Body of pancreas (tissue), 4 donors: ENCODE measurements at places on chromosomes 1 and 21.

DNA sequence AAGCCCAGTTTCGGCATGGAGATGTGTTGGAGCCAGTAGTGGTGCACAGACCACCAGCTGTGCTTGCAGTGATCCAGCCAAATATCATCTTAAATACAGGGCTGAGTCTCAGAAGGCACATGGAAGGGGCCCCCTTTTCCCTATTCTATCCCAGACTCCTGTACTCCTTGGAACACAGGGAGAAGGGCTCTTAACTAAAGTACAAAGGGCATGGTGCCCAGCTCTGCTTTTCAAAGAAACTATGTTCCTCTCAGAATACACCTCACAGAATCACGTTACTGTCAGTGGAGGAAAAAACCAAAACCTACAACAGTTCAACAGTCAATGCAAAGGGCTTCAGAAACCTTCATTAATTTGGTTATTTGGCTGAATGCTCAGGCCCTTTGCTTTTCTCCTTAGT lies 180.6 kb upstream of the C1orf105 start:
- no peak for DNase-seq

- DNase-seq: no peak
Measured at GRCh38 chr21:26637201-26637745, 64.2 kb upstream of the CYYR1 start.

- DNase-seq: no peak
Measured at GRCh38 chr1:41752514-41753170, 166.1 kb downstream of the HIVEP3 start.

DNA sequence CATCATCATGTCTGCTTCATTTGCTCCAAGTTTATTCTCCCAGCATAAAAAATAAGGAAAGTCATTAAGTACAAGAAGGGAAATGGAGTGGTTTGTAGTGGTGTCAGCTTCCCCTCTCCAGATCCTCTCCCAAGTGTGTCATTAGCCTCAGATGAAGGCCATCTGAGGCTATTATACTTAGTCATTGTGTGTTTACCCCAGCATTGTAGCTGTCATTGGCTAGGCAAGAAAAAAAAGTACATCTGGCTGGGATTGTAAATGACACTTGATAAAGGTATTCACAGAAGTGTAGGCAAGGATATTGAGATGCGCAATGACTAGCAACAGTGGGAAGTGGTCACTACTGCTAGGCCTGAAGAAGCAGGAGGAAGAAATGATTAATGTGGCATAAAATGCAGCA lies 316.9 kb upstream of the SGIP1 start:
- no peak for DNase-seq

GRCh38 chr1:2991753-2992495 lies 29.3 kb upstream of the ACTRT2 start:
- DNase-seq: no peak

DNA sequence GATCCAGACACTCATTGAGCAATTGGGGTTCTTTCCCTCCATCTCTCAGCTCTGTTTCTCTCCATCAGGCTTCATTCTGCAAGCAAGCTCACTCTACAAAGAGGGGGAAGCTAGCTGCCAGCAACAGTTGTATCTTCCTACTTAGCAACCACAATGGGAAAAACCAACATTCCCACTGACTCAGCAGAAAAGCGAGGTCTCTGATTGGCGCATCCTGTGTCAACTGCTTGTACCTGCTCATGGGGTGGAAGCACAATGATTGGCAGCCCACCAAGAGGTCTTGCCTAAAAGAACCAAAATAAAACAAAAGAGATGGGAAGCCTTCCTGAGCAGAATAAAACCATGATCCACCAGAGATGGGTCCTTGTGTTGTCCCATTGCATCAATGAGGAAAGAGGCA lies 4.0 kb upstream of the CDA start:
- no peak for DNase-seq
